ENCODE measurements at places on chromosomes 5 and 9.
A peak's percentile ranks its signal among the peaks of the same experiment; 100 is the strongest.

- DNase-seq = peak; percentile 57
These were observed 26.6 kb upstream of the CRB2 start for GRCh38 chr9:123329329-123329955.

DNA sequence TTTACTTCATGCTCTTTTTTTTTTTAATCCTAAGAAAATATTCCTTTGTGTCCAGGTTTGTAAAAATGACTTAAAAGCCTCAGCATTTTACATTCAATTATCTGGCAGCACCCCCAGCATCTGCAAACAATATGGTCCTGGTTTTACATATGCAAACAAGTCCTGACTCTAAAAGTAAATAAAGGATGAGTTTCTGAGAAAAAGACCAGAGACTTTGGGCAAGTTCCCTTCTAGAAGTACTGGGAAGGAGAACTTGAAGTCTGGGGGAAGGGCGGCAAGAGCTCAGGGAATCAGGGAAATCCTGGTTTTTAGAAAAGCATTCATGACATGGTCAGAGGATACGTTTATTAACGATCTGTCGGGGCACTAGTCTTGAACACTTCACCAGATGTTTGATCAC lies 25.8 kb downstream of the COL23A1 start:
- DNase-seq = no peak

GRCh38 chr5:7422316-7423106 lies 26.6 kb downstream of the ADCY2 start:
- no peak for DNase-seq

- DNase-seq = no peak
These were observed 5.5 kb upstream of the LYSMD3 start for GRCh38 chr5:90534922-90535321.

- DNase-seq = no peak
These were observed 20.3 kb upstream of the ATOSB start for GRCh38 chr9:35135988-35136387.

DNA sequence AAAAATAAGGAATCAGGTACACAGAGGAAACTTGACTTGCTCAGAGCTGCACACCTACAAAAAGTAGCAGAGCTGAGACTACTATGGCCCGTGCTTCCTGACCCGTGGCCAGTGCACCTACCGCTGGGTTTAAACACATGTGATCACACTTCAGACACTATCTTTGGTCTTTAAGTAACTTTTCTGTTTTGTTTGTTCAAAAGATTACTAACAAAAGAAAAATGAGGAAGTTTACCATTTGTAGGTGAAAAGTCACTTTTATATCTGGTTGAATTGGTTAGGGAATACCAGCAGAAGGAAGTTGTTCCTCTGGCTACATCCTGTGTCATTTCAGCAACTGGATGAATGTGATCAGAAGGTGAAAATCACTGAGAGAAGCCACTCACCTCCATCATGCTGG lies 6.5 kb upstream of the SYK start:
- DNase-seq = no peak

- DNase-seq = peak; percentile 59
These were observed 226.6 kb downstream of the SNX18 start for GRCh38 chr5:54743997-54744788.

DNA sequence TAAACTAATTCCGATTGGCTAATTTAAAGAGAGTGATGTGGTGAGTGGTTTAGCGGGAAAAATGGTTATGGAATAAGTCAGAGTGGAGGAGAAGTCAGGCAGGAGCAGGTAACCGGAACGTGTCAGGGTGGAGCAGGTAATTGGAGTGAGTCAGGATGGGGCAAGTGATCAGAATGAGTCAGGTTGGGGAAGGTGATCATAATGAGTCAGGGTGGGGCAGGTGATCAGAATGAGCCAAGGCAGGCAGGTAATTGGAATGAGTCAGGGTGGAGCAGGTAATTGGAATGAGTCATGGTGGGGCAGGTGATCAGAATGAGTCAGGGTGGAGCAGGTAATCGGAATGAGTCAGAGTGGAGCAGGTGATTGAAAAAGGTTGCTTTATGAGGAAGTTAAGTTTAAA lies 101.4 kb downstream of the TMEM167A start:
- no peak for DNase-seq

GRCh38 chr5:78691084-78691960 lies 42.8 kb upstream of the LHFPL2 start:
- DNase-seq = no peak

- DNase-seq = no peak
These were observed 1294.8 kb upstream of the ACO1 start for GRCh38 chr9:31089549-31090221.

- DNase-seq = no peak
These were observed 88.1 kb downstream of the SH3TC2 start for GRCh38 chr5:148974642-148975327.

DNA sequence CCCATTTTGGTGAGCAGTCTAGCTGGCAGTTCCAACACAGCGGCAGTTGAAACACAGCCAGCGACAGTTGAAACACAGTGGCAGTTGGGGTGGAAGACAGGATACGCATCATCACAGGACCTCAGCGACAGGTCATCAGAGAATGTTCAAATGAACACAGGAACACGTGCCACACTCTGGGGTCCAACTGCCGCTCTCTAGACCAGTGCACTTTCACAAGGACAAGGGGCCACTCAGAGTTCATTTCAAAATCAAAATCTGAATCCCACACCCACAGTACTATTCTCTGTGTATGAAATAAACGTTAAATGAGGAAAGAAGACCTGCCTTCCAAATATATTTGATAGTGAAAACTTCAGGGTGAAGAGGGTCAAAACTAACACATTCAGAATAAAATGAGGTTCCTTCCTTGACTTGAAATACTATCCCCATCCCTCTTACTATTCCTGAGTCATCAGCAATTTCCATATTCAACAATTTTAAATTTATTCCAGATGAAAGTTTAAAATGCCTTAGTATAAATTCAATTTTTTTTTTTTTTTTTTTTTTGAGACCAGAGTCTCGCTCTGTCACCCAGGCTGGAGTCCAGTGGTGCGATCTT lies 53.0 kb upstream of the SIMC1 start:
- no peak for DNase-seq

- no peak for DNase-seq
These were observed 97.1 kb upstream of the ZNF608 start for GRCh38 chr5:124843596-124843899.

GRCh38 chr9:137382444-137383080 lies 40.4 kb downstream of the EXD3 start:
- DNase-seq = no peak

- no peak for DNase-seq
These were observed 40.1 kb downstream of the PCDHGC5 start for GRCh38 chr5:141529002-141529401.

DNA sequence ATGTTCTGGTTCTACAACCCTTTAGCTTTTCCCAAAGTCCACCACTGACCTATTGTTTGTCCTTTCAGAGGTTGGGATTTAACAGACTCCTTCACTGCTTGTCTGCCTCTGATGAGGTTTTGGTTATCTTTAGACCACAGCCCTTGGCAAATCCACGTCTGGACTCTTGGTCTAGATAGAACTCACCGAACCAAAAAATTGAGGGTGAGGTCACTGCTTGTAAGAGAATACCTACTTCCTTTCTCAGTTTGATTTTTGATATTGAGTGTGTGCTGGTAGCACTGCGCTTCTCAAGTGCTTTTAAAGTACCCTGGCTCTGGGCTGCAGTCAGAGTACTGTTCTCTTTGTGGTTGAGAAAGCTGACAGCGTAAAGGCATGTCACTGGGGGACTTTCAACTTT lies 61.7 kb downstream of the JMY start:
- no peak for DNase-seq

All from large intestine (tissue), 12 donors.